ENCODE measurements at places on chromosomes 1 and 21.

- no peak for DNase-seq
Measured at GRCh38 chr21:23534850-23535249, 2072.4 kb downstream of the MRPL39 start.

DNA sequence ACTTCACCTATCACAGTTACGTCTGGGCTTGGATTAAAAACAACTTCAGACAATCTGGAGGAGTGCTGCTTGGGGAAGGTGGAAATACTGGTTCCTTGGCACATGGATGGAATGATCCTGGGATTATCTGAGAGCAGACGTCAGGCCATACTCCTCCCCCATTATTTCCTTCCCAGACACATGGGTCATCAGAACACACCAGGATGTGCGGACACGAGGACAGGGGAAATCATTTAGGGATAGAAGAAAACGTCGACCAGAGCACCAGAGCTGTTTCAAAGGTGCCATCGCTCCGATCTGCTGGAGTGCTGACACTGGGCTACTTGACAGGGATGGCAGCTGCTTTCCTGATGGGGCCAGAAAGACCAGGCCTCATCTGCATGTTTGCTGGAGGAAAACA lies 31.8 kb upstream of the ANGPTL7 start:
- DNase-seq = no peak

DNA sequence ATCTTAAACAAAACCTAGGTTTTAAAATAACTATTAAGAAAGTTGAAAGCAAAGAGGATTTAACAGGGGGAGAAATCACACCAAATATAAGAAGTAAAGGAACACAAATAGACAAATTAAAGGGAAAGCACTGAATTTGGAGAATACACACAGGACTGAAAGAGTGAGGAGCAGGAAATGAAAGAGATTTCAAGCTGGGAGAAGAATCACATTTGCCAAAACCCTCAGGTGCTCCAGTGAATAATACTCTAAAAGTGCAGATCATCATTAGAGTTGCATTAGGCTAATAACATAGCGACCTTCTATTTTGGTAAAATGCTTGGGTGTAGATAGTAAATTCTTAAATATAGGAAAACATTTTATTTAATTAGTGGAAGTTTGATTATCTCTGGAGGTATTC lies 127.5 kb downstream of the TNNI3K start:
- DNase-seq = no peak

DNA sequence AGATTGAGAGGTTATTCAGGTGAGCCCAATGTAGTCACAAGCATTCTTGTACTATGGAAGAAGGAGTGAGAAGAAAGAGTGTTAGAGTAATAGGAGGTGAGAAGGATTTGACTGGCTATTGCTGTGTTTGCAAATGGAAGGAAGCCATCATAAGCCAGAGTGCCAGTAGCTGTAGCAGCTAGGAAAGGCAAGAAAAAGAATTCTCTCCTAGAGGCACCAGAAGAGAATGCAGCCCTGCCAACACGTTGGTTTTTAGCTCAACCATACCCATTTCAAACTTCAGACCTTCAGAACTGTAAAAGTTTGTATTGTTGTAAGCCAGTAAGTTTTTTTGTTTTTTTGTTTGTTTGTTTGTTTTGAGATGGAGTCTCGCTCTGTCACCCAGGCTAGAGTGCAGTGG lies 8.9 kb upstream of the IL12RB2 start:
- DNase-seq = no peak

All from SHP77 (cell line).